Liver (tissue), 10 donors: ENCODE measurements at places on chromosomes 3 and 15. TPM values are rescaled to one million over a fixed set of nuclear protein-coding genes. Genes with fewer than 3 reads are reported as not detected.

DNA sequence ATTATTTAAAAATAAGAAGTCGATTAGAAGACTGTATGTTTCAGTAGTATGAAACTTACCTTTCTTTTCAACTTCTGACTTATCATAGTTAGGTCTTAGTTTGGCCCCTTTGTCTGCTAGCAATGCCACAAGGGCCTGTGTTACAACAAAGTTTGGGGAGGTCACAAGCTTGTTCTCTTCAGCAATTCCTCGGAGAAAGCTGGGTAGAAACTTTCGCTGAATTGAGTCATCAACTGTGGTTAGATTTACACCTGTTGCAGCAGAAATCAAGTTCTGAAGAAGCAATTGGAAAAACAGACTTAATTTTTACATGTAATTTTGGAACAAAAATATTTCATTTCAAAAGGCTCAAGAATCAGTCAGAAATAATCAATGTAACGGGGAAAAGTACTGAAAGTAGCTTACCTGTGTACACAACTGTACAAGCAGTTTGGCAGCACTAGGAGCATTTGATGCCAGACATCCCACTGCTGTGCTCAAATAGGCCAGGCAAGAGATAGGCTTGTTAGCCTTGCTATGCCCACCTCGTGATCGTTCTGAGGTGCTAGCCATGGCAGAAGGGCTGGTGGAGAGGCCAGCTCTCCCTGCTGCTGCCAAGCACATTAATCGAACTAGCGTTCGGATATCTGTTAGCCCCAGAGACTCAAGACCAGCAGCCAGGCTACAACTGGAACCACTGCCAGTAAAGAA is 58.6 kb downstream of the FBXL22 start:
- peaks cover 55% of the 10 kb centered on the region for H3K36me3 ChIP-seq
- no peaks in the 10 kb centered on the region for H3K27me3 ChIP-seq
- no peaks in the 10 kb centered on the region for H3K4me1 ChIP-seq
- H3K4me3 ChIP-seq: no peak overlapping the region
- H3K27ac ChIP-seq: no peak overlapping the region

- no peaks in the 10 kb centered on the region for H3K36me3 ChIP-seq
- DNase-seq: no peak
- no peak overlapping the region for H3K27ac ChIP-seq
These were observed 530.9 kb upstream of the TGFBR2 start for GRCh38 chr3:30075514-30075913.

Gene AGTR1
- polyA plus RNA-seq: 39.5 TPM

DNA sequence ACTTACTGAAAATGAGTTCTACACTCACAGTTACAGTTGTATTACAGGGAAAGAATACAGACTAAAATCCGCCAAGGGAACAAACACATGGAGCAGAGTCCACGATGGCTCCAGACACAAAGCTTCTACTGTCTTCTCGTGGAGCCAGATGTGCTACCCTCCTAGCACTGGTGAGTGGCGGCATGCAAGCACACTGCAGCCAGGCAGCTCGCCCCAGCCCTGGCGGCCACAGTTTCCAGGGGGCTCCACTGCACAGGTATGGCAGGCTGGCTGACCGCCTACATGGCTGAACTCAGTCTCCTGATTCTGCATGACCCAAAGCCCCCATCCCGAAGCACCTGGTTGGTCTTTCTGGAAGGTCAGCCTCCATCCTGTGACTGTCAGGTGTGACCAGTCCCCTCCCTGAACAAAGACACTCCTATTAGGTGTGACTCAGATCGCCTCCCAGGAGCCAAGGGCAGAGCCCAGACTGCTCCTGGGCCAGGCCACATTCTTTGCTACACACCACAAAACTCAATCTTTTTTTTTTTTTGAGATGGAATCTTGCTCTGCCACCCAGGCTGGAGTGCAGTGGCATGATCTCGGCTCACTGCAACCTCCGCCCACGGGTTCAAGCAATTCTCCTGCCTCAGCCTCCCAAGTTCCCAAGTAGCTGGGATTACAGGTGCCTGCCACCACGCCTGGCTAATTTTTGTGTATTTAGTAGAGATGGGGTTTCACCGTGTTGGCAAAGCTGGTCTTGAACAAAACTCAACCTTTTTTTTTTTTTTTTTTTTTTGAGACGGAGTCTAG is 51.5 kb downstream of the CFAP92 start:
- no peaks in the 10 kb centered on the region for H3K27me3 ChIP-seq
- H3K27ac ChIP-seq: no peak overlapping the region
- no peaks in the 10 kb centered on the region for H3K4me1 ChIP-seq
- no peak for DNase-seq
- no peak overlapping the region for H3K4me3 ChIP-seq

Gene CLDN16
- 0.64 TPM for polyA plus RNA-seq
